Fibroblast of skin of back (primary cell): ENCODE measurements at places on chromosomes 4 and X.

GRCh38 chr4:17324386-17324830 lies 187.5 kb downstream of the QDPR start:
- peak; percentile 62 for DNase-seq

- no peak for DNase-seq
Measured at GRCh38 chrX:120205816-120206753, 44.5 kb upstream of the ZBTB33 start.

- no peak for DNase-seq
Measured at GRCh38 chr4:188975271-188975670, 836.0 kb downstream of the TRIML1 start.

DNA sequence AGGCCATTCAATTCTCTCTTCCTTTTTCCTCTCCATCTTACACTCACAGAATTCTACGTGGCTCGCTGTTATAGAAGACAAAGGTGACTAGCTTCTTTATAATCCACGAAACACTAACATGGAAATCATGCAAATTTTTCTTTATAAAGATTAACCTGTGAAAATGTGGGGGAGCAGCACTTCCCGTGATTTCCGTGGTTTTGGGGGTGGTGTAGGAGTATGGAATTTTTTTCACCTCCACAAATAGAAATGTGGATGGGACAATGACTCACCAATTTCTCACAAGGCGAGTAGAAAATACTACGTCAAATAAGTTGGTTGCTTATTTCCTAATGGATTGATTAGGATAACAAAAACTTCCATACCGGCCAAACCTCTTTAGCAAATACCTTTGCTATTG lies 719.2 kb upstream of the TENM3 start:
- no peak for DNase-seq

DNA sequence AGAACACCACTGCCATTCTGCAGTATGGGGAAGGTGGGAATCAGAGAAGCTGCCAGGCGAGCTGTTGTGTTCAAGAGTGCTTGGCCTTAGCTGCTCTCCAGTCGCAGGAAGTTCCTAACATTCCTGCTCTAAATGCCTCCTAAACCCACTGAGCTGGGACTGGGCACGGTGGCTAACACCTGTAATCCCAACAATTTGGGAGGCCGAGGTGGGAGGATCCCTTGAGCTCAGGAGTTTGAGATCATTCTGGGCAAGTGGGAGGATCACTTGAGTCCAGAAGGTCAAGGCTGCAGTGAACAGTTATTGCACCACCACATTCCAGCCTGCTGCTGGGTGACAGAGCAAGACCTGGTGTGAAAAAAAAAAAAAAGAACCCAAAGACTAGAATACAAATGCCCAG lies 690.3 kb upstream of the FAM241A start:
- DNase-seq, result peak; percentile 2

DNA sequence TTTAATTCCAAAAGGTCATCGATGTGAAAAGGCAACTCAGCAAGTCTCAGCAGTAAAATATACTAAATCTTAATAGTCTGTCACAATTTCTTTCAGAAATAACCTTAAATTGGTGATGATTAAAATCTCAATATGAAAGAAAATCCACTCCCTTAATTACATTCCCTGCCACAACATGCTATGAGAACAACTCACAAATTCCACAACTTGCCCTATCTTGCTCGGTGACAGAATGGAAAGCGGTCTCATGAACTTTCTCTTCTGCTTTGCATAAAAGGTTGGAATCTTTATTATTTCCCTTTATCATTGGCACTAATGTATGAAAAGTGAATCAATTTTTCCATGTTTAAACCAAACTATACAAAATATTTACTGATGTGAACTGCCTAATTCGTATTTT lies 380.8 kb downstream of the TMA16 start:
- DNase-seq, result no peak

GRCh38 chr4:162841753-162842152 lies 324.9 kb downstream of the NAF1 start:
- DNase-seq, result no peak

DNA sequence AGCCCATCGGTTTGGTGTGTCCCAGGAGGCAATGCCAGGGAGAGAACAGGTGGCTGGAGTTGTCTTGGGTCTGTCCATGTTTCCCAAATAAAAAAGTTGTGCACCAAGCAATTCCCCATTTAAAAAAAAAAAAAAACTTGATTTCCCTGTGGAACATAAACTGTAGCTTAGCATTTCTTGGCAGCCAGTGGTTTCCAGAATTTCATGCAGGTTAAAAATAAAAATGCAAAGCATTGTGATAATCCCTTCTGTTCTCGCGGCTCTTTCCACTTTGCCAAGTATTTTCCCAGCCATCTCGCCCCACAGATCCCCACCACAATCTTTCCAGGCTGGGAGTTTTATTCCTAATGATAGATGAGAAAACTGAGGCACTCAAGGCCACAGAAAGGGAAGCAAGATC lies 51.4 kb upstream of the MSX1 start:
- DNase-seq, result no peak

GRCh38 chr4:76987153-76987591 lies 37.6 kb downstream of the SEPTIN11 start:
- DNase-seq, result peak; percentile 100

DNA sequence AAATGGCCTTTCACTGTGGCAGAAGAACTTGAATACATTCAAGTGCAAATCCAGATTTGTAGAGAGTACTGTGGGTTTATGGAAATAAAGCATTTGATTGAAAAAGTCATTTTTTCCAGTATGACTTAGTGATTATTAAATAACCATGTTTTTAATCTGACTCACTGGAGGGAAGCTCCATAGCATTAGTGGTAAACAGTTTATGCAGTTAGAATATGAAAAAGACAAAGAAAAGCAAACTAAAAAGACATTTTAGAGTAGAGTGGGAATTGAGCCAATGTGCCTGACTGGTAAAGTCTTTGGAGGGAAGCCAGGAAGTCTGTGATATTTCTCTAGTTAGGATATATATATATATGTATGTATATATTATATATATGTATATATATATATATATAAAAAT lies 53.4 kb downstream of the FAT4 start:
- peak; percentile 76 for DNase-seq

DNA sequence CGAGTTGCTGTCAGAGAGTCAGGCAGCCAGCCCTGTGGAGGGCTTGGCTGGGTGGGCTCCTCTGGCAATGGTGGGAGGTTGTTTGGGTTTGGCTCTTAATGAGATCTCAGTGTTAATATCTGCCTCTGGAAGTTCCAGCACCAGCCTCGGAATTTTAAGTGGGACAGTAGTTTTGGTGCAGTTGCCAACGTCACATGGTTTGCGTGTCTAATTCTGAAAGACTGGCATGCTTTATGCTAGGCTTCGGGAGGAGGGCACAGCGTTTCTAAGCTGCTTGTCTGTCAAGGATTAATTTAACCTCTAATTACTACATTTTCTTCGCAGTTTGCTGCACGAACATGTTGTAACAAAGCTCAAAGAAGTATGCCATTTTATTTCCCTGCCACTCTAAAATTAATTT lies 9.2 kb downstream of the MAMLD1 start:
- DNase-seq, result no peak

GRCh38 chrX:115894087-115894486 lies 276.5 kb upstream of the AGTR2 start:
- DNase-seq, result no peak

GRCh38 chr4:188714501-188714900 lies 575.3 kb downstream of the TRIML1 start:
- DNase-seq, result peak; percentile 52

DNA sequence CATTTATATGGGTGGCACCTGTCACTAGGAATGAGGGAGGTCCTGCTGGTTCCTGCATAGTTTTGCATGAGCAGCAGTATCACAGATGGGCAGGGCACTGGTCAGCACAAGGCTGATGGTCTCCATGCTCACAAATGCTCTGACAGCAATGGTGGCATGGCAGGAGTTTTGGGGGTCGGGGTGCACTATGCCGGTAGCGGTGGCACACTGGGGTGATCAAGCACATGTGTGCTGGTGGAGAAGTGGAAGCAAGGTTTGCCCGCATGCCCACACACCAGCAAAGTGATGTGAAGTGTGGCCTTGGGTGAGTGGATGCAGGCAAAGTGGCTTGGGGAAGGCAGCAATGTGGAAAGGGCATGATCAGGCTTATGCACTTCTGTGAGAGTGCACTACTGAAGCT lies 60.5 kb upstream of the MAGEE1 start:
- no peak for DNase-seq

- peak; percentile 36 for DNase-seq
Measured at GRCh38 chr4:161949946-161950725, 213.7 kb downstream of the FSTL5 start.

- no peak for DNase-seq
Measured at GRCh38 chr4:56469489-56470210, 2.2 kb downstream of the SRP72 start.

DNA sequence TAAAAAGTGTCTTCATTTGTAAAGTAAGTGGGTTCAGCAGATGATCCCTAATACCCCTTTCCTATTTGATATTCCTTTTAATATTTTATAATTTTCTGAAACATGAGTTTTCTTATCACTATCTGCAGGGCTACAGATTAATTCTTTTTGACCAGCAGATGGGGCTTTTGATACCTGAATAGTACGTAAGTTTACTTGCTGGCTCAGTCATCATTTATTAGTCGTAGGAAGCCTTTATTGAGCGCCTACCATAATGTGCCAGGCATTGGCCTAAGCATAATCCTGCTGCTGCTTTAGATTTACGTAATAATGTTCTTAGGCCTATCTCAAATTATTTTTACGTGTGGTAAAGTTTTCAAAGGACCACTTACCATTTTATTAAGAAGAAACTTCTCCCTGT lies 33.1 kb downstream of the OSTC start:
- peak; percentile 43 for DNase-seq

DNA sequence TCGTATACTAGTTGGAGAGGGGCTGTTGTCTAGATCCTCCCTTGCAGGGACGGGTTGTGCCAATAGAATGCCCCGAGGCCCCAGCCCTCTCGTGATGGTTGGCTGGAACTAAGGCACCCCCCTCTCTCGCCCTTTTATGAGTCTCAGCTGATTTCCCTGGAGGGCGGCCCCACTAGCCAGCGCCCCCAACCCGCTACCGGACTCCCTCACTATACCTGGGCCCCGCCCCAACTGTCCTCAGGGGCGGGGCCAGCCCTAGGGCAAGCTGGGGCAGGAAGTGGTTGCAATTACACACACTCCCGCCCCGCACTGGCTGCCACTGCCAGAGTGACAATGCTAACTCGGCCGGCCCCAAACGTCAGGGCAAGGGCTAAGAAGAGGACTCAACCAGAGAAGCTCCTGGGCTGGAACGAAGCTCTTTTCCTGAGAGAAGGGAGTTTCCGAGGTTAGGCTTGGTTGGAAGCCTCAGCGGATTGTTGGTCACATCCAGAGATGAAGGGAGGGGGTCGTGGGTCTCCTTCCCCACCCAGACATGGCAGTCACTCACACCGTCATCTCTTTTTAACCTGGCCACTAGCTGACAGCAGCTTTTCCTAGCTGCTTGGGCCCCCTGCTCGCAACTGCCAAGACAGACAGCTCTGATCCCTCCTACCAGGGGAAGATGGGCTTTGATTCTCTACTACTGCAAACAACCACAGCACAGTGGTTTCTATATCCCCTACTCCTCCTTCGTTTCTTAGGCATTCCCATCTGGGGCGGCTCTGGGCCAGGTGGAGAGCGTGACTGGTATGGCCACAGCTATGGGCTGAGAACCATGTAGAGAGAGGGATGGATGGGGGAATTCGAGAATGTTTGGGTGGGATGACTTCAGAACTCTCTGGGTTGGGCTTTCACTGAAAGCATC lies 21.0 kb upstream of the BCORL1 start:
- peak; percentile 30 for DNase-seq

DNA sequence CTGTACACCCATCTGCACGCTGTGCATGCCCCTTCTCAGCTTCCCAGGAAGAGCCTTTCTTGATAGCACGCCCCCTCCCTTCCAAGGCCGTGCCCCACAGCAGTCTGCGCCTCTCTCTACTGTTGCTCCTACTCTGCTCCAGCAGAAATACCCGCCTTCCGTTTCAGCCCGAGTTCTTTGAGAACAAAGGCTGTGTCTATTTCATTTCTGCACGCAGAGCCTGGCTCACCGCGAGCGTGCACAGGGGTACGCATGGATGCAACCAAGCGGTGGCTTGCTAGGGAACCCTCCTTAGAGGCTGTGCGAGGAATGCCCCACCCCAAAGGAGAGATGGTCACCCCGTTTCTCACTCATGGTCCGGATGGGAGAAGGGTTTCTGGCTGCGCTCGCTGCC lies 485 bp downstream of the AADAT start:
- DNase-seq, result peak; percentile 54

GRCh38 chr4:141731481-141731880 lies 95.1 kb downstream of the IL15 start:
- peak; percentile 38 for DNase-seq

DNA sequence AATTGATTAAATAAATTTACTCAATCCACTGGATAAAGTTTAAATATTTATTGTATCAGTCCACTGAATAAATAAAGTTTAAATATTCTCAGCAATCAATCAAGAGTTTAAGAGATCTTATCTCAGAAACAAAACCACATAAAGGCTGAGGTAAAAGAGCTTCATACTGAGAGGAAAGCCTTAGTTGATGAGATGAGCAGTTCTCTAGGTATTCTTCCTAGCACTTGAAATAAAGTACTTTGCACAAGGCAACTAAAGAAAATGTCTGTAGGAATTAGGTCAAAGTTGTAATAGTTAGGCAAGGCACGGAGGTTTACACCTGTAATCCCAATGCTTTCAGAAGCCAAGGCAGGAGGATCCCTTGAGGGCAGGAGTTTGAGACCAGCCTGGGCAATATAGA lies 63.5 kb downstream of the UCHL1 start:
- no peak for DNase-seq

GRCh38 chrX:85499400-85499799 lies 119.9 kb upstream of the POF1B start:
- no peak for DNase-seq

DNA sequence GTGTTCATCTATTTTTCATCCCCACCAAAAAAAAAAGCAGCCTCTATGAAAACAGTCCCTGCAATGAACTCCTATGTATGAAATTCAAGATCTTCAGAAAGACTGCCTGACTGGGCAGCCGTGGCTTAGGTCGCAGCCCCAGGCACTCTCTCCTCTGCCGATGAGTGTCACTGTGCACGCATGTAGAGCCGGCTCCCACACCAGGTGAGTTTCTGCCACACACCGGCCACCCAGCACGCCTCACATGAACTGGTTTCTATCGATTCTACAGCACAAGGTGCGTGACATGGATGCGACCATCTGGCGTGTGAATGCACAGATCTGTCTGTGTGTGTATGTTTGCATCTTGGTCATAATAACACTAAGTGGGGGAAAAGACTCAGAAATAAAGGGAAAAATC lies 140.4 kb downstream of the AFAP1 start:
- no peak for DNase-seq

DNA sequence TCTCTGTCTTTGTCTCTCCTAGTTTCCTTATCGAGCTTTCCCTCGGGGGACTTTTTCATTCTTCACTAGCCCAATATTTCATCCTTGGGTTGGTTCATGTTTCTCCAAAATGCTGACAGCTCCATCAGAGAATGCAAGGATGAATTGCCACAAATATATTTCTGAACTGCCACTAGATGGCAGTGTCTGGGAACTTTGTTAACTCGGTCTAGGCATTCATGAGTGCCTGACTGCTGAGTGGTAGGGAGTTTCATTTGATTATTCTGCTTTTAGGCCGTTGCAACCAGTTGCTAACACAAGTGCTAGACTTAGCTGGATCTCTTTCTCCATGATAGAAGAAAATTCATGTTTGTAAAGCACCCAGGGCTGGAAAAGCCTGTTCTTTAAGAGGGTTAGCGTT lies 73.5 kb upstream of the RAP2C start:
- DNase-seq, result peak; percentile 53

- no peak for DNase-seq
Measured at GRCh38 chrX:68180579-68180978, 252.7 kb downstream of the OPHN1 start.

- no peak for DNase-seq
Measured at GRCh38 chr4:116332508-116332907, 752.9 kb downstream of the TRAM1L1 start.
